ENCODE measurements at places on chromosomes 16 and 17. TPM values are rescaled to one million over a fixed set of nuclear protein-coding genes. Genes with fewer than 3 reads are reported as not detected.

CDRT15 gene
- not detected for total RNA-seq

DNA sequence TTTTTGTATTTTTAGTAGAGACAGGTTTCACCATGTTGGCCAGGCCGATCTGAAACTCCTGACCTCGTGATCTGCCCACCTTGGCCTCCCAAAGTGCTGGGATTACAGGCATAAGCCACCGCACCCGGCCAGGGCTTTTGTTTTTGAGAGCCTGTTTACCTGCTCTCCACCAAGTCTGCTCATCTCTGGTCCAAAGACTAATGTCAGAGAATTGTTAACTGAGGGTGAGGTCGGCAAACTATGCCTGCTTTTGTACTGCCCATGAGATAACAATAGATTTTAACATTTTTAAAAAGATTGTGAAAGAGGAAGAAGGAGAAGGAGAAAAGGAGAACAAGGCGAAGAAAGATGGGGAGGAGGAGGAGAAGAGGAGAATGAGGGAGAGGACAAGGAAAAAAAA lies 26.0 kb downstream of the TMEM238L start:
- H3K4me3 ChIP-seq, result no peak overlapping the region
- H3K27ac ChIP-seq, result no peak overlapping the region
- no peaks in the 10 kb centered on the region for H3K36me3 ChIP-seq
- no peaks in the 10 kb centered on the region for H3K27me3 ChIP-seq

CTRB1 gene
- total RNA-seq, result 5.1 TPM

GRCh38 chr16:62041401-62041800 lies 5.2 kb upstream of the CDH8 start:
- peaks cover 4% of the 10 kb centered on the region for H3K4me1 ChIP-seq
- no peak overlapping the region for H3K4me3 ChIP-seq
- H3K36me3 ChIP-seq, result no peaks in the 10 kb centered on the region
- no peaks in the 10 kb centered on the region for H3K27me3 ChIP-seq
- no peak for DNase-seq

DNA sequence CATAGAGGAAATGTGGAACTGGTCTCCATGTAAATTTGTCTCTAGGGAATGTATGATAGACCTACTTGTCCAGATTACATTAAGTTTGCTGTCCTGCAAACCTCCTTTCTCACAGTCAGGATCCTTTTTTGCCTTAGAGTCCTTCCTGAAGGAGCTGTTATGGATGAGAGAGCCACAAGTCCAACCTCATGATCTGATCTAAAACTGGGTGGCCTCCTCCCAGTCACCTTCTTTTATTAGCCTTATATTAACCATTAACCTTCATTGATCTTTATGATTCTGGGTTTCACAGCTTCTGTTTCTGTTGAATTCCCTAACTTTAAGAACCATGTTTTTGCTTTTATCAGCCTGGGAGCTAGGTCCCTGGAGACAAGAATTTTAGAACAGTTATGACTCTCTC lies 64.1 kb downstream of the NEUROD2 start:
- H3K4me3 ChIP-seq, result no peak overlapping the region
- H3K27me3 ChIP-seq, result no peaks in the 10 kb centered on the region
- no peak overlapping the region for H3K27ac ChIP-seq
- H3K36me3 ChIP-seq, result no peaks in the 10 kb centered on the region
- H3K4me1 ChIP-seq, result peaks cover 21% of the 10 kb centered on the region

DNA sequence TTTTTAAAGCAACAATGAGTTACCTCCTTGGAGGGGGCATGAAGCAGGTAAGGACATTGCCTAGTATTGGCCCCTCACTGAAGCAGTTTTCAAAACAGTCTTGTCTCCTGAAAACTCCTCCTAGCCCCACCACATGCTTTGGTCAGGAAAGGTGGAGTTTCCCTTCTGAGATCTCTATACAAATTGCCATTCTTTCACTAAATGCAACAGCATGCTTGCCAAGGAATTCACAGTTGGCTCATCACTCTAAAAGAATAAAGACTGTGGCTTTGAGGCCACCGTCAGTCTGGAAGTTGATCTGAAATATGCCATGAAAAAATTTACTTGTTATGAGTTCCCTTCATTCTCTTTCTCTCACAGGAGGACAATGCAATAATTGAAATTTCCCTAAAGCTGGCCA lies 4.2 kb downstream of the TTC19 start:
- H3K36me3 ChIP-seq, result peaks cover 26% of the 10 kb centered on the region
- H3K27ac ChIP-seq, result peak overlapping the region; percentile 52
- H3K27me3 ChIP-seq, result no peaks in the 10 kb centered on the region
- H3K4me1 ChIP-seq, result peaks cover 15% of the 10 kb centered on the region

DNA sequence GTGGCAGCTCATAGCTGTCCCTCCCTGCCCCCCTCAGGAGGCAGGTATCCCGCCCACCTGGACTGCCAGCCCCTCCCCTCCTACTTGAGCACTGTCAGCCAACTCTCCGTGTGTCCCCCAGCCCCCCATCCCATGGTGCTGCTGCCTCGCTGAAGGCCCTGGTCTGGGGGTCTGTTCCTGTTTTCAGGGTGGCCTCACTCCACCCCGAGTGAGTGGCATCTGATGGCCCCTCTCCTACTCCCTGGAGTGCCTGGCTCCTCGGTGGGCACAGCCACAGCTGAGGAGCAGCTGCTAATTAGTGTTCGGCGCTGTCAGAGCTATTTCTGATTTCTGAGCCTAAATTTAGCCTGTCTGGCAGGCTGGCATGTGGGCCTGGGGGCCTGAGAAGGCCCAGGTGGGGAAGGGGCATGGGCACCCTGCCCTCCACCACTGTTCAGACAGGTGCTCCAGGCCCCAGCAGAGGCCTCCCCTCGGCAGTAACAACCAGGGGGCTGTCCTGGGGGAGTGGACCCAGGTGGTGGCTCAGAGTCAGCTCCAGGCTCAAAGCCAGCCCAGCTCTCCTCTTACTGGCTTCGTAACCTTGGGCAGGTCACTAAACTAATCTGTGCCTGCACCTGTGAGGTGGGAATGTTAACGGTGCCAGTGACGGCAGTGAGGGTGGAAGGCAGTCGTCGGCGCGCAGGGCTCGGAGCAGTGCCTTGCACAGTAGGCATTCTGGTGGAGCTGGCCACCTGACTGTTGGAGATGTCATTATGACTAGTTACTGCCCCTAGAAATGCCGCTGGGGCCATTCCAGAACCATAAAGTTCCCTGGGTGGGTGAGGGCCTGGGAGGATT lies 6.5 kb downstream of the FMNL1 start:
- H3K27me3 ChIP-seq, result no peaks in the 10 kb centered on the region
- no peak overlapping the region for H3K4me3 ChIP-seq
- peaks cover 58% of the 10 kb centered on the region for H3K4me1 ChIP-seq
- peak; percentile 72 for DNase-seq
- peak overlapping the region; percentile 81 for H3K27ac ChIP-seq

GRCh38 chr16:58495521-58496331 lies 4.2 kb upstream of the NDRG4 start:
- H3K36me3 ChIP-seq, result no peaks in the 10 kb centered on the region
- H3K4me3 ChIP-seq, result no peak overlapping the region
- no peak for DNase-seq
- H3K27ac ChIP-seq, result no peak overlapping the region
- H3K4me1 ChIP-seq, result peaks cover 14% of the 10 kb centered on the region

- H3K27me3 ChIP-seq, result no peaks in the 10 kb centered on the region
- H3K27ac ChIP-seq, result no peak overlapping the region
- no peak overlapping the region for H3K4me3 ChIP-seq
- H3K4me1 ChIP-seq, result peaks cover 10% of the 10 kb centered on the region
- no peak for DNase-seq
These were observed 29.3 kb downstream of the STH start for GRCh38 chr17:46028374-46028773.

GRCh38 chr17:78118801-78119241 lies 9.7 kb downstream of the TMC6 start:
- H3K27me3 ChIP-seq, result no peaks in the 10 kb centered on the region
- DNase-seq, result no peak
- H3K4me3 ChIP-seq, result no peak overlapping the region
- H3K27ac ChIP-seq, result no peak overlapping the region
- peaks cover 35% of the 10 kb centered on the region for H3K4me1 ChIP-seq

- H3K36me3 ChIP-seq, result peaks cover 81% of the 10 kb centered on the region
- no peaks in the 10 kb centered on the region for H3K27me3 ChIP-seq
- H3K4me1 ChIP-seq, result no peaks in the 10 kb centered on the region
- no peak overlapping the region for H3K27ac ChIP-seq
- H3K4me3 ChIP-seq, result no peak overlapping the region
- no peak for DNase-seq
These were observed 24.4 kb downstream of the CNTNAP1 start for GRCh38 chr17:42706732-42707131.

DNA sequence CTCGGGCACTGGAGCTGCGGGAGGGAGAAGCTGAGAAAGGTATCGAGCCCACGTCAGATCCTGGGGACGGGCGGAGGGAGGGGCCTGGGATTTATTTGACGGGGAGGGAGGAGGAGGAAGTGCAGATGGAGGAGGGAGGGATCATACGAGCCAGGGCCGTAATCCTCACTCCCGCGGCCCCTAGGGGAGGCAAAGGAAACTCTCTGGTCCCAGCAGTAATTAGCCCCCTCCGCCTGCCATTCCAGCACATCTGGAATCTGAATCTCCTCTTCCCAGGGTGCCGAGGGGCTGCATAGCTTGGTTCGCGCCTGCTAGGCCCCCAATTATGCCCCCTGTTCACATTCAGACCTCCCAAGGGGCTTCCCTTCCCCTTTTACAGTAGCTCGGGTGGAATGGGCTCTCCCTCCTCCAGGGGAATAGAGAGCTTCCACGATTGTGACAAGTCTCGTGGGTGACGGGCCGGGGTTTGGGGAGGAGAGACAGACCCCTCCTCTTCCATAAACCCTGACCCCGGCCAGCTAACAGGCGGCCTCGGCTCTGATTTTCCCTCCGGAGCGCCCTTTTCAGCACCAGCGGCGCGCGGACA lies at the start of gene SEZ6L2:
SEZ6L2 (minus strand) TSS at position 35 of the 586 bp plus-strand sequence. CDS start 531 bp downstream, outside the sequence.
- no peaks in the 10 kb centered on the region for H3K27me3 ChIP-seq
- peak within 1 kb of the TSS; percentile 76 for H3K4me3 ChIP-seq
- H3K4me1 ChIP-seq, result peaks cover 19% of the 10 kb centered on the region
- DNase-seq, result no peak
- H3K36me3 ChIP-seq, result no peaks in the 10 kb centered on the region
- H3K27ac ChIP-seq, result peak within 1 kb of the TSS; percentile 56

DNA sequence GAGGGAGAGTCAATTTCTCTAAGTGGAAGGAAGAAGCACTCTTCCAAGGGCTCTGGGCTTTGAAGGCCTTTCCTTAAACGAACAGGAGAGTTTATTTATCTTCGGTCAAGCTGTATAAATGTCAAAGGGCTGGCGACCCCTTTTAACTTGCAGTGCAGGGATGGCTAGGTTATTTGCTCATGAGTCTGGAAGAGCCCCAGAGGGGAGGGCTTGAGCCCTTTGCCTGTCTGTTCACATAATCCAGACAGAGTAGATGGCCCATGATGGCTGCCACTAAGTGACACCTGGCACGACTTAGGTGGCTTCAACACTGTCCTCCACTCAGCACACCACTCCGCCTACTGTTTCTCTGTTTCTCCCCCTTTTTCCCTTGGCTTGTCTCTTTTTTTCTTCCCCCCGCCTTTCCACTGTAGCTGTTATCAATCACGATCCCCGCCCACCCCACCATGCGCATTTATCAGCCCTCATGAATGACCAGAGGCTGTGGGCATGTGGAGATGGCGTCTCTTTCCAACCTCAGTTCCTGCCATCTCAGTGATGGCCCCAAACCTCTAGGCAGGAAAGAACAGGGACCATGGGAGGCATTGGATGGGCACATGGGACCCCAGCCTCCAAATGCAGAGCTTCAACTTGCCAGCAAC lies 408.7 kb upstream of the TNRC6C start:
- H3K4me3 ChIP-seq, result no peak overlapping the region
- no peaks in the 10 kb centered on the region for H3K36me3 ChIP-seq
- no peak for DNase-seq

- peaks cover 22% of the 10 kb centered on the region for H3K4me1 ChIP-seq
- H3K27me3 ChIP-seq, result no peaks in the 10 kb centered on the region
- DNase-seq, result peak; percentile 93
These were observed at the start of gene ARHGAP44 for GRCh38 chr17:12789481-12790248. TSS of gene ARHGAP44 (plus strand) at chr17:12789498. CDS start at chr17:12789839, 341 bp downstream.

CAVIN1 gene
- total RNA-seq, result 373 TPM

GRCh38 chr16:87740909-87741424 lies 24.8 kb downstream of the KLHDC4 start:
- DNase-seq, result no peak

- DNase-seq, result no peak
- H3K4me3 ChIP-seq, result no peak overlapping the region
- H3K36me3 ChIP-seq, result no peaks in the 10 kb centered on the region
- H3K27me3 ChIP-seq, result no peaks in the 10 kb centered on the region
- H3K27ac ChIP-seq, result no peak overlapping the region
These were observed 204.2 kb downstream of the PRKCA start for GRCh38 chr17:66506641-66507040.

AOC2 gene
- total RNA-seq, result 2.4 TPM

TMC7 gene
- total RNA-seq, result 5.8 TPM

- DNase-seq, result no peak
- no peaks in the 10 kb centered on the region for H3K4me1 ChIP-seq
- H3K27ac ChIP-seq, result no peak overlapping the region
- no peaks in the 10 kb centered on the region for H3K36me3 ChIP-seq
These were observed 43.4 kb upstream of the SOX9 start for GRCh38 chr17:72077326-72077960.

- no peak within 1 kb of the TSS for H3K4me3 ChIP-seq
- H3K27me3 ChIP-seq, result no peaks in the 10 kb centered on the region
- no peaks in the 10 kb centered on the region for H3K4me1 ChIP-seq
- DNase-seq, result no peak
- peaks cover 4% of the 10 kb centered on the region for H3K36me3 ChIP-seq
- H3K27ac ChIP-seq, result no peak within 1 kb of the TSS
These were observed at the start of gene OMG for GRCh38 chr17:31297090-31297489. TSS of gene OMG (minus strand) at chr17:31297239. CDS start at chr17:31296331, 908 bp downstream.

DNA sequence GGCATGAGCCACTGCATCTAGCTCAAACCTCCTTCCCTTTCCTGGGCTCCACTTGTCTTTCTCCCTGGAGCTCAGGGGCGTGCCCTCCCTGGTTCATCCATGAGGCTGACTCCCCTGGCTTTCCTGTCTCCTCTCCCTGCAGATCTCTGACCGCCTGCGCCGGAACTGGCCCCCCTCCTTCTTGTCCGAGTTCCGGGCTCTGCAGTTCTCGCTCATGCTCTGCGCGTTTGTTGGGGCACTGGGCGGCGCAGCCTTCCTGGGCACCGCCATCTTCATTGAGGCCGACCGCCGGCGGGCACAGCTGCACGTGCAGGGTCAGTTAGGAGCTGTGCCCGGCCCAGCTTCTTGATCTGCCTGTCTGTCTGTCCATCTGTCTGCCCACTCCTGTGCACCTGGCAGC lies 1.2 kb upstream of the LAT start:
- H3K27me3 ChIP-seq, result no peaks in the 10 kb centered on the region
- H3K4me3 ChIP-seq, result no peak overlapping the region
- H3K4me1 ChIP-seq, result peaks cover 9% of the 10 kb centered on the region
- DNase-seq, result peak; percentile 72

GRCh38 chr16:66574081-66574480 lies 5.2 kb upstream of the CMTM2 start:
- H3K4me3 ChIP-seq, result no peak overlapping the region
- H3K27ac ChIP-seq, result no peak overlapping the region
- no peaks in the 10 kb centered on the region for H3K27me3 ChIP-seq
- peaks cover 9% of the 10 kb centered on the region for H3K4me1 ChIP-seq
- DNase-seq, result no peak

DNA sequence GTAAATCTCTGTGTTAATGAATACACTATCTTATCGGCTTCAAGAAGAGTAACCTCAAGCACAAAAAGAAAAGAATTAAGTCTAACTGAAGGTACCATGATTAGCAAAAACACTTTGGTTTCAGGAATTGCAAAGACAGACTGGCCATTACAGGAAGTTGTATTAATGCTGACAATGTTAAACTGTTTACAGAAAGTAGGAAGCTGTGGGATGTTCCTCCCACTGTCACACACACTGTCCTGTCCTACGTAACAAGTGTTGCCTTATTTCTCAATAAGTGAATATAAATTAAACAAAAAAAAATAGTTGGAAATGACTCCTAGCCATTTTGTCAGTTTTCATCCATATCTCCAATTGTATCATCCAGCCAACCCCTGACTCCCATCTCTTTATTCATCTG lies 8.6 kb downstream of the GNA13 start:
- peaks cover 19% of the 10 kb centered on the region for H3K36me3 ChIP-seq
- DNase-seq, result no peak
- peaks cover 56% of the 10 kb centered on the region for H3K4me1 ChIP-seq
- H3K27ac ChIP-seq, result peak overlapping the region; percentile 68
- no peak overlapping the region for H3K4me3 ChIP-seq
- H3K27me3 ChIP-seq, result no peaks in the 10 kb centered on the region
